Stimulated activated CD4-positive, alpha-beta T cell treated with anti-CD3 and anti-CD28 coated beads, TNF-alpha, amount 100 ng/mL, for 24 hours (primary cell): ENCODE measurements at places on chromosomes 16 and 17.

DNA sequence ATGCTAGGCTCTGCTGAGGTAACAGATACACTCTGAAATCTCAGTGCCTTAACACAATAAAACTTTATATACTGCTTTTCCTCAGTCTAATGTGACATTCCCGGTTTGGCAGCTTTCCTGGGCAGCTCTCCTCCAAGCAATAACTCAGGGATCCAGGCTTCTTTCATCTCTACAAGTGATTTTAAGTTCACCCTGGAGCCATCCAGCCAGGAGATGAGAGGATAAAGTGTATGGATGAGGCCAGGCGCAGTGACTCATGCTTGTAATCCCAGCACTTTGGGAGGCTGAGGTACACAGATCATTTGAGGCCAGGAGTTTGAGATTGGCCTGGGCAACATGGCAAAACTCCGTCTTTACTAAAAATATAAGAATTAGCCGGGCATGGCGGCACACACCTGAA lies 147.2 kb downstream of the UTP18 start:
- DNase-seq: no peak

- no peak for DNase-seq
Measured at GRCh38 chr17:45190503-45191255, 29.0 kb downstream of the HEXIM2 start.

GRCh38 chr17:31842195-31843069 lies 16.6 kb downstream of the COPRS start:
- peak; percentile 31 for DNase-seq

DNA sequence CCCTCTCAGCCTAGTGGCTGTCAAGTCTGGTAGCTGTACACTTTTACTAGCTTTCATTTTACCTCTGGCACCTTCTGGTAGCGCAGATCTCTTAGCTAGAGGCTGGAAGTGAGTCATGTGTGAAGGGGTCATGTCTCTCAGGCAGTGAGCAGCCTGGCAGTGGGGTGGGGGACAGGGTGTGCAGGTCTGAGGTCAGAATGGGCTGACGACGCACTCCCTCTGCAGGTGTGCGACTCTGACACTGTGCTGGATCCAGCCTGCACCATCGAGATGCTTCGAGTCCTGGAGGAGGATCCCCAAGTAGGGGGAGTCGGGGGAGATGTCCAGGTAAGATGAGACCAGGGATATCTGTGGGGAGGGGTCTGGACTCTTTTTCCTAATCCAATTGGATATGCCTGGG lies 7.8 kb downstream of the HAS3 start:
- DNase-seq: no peak

DNA sequence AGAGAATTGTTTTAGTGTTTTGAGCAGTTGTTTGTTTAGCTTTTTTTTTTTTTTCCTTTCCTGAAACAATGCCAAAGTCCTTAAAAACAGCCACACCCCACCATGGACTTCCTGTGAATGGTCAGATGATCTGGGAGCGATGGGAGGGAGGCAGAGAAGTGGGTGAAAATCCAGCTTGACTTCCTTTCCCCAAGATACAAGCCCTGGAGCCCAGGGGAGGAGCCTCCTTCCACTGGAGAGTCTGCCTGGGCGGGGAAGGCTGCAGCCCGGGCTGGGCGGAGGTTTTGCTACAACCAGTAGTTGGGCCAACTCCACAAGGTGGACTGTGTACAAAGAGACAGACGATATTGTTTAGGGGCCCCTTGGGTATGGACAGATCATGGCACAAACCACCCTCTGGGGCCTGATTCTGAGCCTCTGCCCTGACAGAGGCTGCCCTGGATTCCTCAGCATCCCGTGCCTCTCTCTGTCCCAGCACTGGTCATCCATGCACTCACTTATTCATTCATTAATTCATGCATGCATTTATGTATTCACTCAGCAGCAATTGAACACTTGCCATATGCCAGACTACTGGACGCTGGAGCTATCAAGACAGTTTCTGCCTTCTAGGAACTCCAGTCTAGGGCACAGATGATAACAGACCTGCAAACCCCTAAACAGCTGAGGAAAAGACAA lies 29.8 kb downstream of the WSB1 start:
- no peak for DNase-seq

DNA sequence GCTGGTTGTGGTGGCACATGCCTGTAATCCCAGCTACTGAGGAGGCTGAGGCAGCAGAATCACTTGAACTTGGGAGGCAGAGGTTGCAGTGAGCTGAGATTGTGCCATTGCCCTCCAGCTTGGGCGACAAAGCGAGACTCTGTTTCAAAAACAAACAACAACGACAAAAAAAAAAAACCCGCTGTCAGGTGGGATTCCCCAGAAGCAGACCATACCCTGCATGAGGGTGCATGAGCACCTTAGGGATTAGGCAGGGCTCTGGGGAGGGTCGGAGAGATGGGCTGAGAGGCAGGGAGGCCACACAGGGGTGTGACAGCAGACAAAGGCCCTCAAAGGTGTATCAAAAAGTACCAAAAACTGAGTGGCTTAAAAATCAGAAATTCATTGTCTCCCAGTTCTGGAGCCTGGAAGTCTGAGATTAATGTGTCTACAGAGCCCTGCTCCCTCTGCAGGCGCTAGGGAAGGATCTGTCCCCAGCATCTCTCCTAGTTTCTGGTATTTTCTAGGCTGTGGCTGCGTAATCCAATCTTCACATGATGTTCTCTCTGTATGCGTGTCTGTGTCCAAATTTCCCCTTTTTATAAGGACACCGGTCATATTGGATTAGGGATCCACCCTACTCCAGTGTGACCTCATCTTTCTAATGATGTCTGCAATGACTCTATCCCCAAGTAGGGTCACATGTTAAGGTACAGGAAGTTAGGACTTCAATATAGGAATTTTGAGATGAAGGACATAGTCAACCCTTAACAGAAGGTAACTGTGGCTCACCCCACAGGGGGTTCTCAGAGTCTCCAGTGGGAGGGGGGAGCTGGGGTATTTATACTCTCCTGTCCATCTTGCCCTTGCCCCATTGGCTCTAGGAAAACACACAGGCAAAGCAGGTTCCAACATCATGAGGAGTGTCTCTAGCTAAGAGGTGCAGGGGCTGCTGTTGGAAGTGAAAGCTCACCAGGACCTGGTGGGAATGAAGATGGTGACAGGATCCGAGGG lies 13.6 kb upstream of the TVP23A start:
- no peak for DNase-seq

DNA sequence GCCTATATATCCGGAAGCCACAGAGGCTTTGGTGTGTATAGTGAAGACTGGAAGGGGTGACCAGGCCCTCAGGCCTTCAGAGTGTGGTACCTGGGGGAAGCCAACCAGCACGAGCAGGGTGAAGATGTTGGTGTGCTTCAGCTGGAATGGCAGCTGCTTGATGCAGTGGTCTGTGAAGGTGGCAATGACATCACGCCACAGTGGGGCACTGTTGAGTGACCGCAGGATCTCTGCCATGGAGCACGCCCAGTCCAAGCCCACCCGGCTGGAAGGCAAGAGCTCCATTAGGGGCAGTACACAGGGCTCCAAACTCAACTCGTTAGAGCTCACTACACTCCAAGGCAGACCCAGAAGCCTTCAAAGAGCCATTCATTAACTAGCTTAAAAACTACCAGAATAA lies 68.5 kb upstream of the ATP2A3 start:
- DNase-seq: no peak
